Effector memory CD4-positive, alpha-beta T cell (primary cell): ENCODE measurements at places on chromosomes 3 and 15.

GRCh38 chr3:10753964-10754363, 62.1 kb upstream of the SLC6A11 start:
- no peak for DNase-seq

- DNase-seq, result no peak
Observed at GRCh38 chr3:69386556-69387385, 883 bp upstream of the FRMD4B start.

DNA sequence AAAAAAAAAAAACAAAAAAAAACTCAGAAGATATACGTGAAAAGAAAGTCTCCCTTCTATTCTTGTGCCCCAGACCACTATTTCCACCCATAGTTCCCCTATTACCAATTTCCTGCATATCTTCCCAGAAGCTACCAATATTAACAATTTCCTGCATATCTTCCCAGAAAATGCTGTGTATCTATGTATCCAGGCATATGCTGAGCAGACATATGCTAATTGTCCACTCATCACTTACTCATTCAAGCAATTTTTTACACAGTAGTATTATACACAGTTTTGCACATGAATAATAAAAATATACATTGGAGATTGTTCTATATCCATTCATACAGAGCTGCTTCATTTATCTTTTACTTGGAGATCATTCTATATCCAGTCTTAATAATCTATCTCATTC, 12.6 kb upstream of the SLMAP start:
- DNase-seq, result no peak

DNA sequence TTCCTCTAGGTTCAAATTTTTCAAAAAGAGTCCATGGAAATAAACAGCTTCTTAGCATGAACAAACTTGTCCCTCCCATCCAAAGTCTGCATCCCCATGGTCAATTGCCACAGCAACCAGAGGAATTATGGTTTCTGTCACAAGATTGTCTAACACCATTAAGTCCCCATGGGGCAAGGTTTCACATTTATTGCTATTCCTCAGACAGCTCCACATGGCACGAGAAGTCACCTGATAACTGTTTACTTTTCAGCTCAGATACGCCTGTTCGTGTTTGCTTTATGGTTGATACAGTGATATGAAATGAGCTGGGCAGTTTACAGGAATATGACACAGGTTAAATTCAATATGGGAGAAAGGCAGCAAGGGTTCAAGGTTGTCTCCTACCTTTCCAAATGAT, 37.9 kb upstream of the MUC13 start:
- DNase-seq, result no peak

DNA sequence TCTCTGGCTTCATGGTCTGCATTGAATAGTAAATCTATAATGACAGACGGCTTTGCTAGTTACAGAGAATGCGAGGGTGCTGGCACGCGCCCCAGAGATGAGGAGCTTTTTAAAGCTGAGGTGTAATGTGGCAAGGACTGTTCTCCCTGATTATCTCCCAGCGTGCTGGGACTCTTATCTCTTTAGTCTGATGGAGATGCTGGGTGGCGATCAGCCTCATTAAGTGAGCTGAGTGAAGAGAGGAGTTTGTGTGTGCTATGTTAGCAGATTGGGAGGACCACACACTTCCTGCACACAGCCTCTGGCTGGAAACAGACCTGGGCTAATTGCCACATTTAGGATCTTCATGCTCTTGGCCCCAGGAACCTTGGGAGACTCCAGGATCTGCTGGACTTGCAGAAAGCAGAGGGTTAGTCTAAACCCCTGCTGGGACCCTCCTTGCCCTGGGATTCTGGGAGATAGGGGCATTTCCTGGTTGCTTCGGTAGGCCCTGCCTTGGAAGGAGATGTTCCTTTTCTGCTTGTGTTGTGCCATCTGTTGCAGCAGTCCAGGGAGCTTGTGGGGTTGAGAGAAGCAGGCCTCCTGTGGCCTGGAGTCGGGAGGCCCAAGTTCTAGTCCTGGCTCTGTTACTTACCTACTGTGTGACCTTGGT, 15.0 kb downstream of the PDIA5 start:
- no peak for DNase-seq

GRCh38 chr15:65091946-65092770, 15.6 kb downstream of the KBTBD13 start:
- DNase-seq, result no peak

DNA sequence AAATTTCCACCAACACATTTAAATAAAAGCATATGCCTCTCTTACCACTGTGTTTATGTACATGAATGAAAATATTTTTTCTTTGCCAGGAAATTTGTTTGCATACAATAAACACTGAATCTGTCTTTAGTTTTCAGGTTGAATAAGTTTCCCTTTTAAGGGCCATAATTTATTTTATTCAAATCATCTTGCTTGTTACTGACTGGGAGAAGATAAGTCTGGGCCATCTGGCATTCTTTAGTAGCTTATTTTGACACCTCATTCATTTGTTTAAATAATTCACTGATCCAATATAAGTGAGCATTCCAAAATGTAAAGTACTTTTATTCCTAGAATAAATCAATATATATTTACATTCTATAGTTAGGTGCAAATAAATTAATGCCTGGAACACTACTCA, 1001.3 kb downstream of the PLOD2 start:
- no peak for DNase-seq

DNA sequence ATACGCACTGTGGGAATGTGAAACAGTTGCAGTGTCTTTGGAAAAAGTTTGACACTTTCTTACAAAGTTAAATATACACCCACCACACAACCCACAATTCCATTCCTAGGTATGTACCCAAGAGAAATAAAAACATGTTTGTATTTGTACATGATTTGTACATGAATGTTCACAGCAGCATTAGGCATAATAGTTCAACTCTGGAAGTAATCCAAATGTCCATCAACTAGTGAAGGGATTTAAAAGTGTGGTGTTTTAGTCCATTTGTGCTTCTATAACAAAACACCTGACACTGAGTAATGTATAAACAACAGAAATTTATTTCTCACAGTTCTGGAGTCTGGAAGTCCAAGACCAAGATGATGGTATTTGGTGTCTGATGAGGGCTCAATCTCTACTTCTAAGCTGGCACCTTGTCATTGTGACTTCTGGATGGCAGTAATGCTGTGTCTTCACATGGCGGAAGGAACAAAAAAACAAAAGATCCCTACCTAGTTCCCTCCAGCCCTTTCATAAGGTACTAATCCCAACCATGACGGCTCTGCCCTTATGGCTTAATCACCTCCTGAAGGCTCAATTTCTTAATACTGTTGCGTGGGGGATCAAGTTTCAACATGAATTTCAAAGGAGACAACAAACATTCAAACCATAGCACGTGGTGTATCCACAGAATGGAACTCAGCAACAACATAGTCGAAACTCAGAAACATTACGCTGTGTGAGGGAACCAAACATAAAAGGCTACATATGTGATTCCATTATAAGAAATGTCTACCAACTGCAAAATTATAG, 120.5 kb downstream of the AQP9 start:
- no peak for DNase-seq

GRCh38 chr15:74403991-74404563, 29.7 kb downstream of the SEMA7A start:
- DNase-seq, result no peak

DNA sequence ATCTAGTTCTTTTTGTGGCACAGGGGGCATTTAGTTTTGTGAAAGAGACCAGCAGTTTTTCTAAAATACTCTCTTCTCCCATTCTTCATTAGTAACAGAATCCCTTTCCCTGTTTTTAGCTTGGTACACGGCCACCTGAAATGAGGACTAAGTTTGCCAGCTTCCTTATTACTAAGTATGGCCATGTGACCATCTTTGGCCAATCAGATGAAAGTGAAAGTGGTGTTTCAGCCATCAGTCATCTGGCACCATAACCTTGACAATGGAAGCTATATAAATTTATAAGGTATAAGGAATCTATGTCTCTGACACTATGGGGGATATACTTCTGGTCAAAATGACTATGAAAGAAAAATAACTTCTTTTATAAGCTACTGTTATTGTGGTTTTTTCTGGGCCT, 570.4 kb downstream of the AGBL1 start:
- DNase-seq, result no peak

DNA sequence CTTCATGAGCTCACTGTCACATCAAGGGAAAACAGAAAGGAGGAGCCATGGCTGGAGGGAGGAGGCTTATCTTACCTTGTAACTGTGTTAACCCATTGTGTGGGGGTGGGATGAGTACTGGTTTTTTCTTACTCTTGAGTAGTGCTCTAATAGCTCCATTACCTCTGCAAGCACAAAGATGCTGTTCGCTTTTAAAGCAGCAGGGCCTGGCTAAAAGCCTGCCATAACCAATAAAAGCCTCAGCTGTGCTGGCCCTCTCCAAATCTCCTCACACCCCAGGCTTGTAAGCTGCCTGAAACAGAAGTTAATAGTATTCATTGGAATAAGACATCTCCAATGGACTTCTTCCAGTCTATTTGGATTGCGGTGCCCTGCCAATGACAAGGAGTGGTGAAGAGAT, 544.1 kb downstream of the TUSC7 start:
- DNase-seq, result no peak

DNA sequence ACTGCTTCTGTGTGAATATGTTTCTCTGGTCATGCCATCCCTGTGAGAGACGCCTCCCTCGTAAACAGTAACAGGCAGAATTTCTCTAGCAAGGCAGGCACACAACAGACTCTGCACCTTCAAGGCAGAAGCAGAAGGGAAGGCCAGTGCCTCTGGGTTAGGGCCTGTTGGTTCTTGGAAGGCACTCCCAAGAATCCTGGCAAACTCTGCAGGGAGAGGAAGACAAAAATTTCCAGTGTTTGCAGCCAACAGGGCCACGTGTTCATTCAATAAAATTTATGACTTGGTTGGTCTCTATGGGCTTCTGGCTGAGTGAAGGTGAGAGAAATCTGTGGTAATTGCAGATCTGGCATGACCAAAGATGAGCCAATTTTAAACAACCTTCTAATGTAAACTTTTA, 39.3 kb downstream of the NFKBIZ start:
- DNase-seq, result no peak

- no peak for DNase-seq
Observed at GRCh38 chr3:78895528-78895927, 872.3 kb downstream of the ROBO1 start.

- no peak for DNase-seq
Observed at GRCh38 chr3:77421916-77422315, 382.0 kb downstream of the ROBO2 start.

DNA sequence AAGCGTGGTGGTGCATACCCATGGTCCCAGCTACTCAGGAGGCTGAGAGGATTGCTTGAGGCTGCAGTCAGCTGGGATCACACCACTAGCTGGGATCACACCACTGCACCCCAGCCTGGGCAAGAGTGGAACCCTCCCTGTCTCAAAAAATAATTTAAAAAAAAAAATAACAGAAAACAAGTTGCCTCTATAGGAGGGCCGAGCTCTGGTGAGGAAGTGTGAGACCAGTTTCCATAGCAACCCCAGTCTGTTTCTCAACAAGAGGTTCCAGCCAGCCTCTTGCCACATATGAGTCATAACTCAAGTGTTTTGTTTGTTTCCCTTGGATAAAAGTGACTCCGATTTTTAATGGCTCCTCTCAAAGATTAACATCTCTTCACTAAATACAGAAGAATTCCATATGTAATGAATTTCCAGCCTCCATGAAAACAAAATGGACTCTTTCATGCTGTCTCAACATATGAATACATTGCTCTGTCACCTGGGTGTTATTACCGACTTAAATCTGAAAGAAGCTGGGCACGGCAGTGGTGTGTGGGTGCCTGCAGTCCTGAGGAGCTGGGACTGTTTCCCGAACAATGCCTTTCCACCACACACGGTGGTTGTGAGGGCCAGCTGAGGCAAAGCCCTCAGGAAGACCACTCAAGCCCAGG, 19.7 kb downstream of the TMEM43 start:
- DNase-seq, result peak; percentile 71

- peak; percentile 28 for DNase-seq
Observed at GRCh38 chr3:4492208-4493013, 737 bp upstream of the ITPR1 start.

DNA sequence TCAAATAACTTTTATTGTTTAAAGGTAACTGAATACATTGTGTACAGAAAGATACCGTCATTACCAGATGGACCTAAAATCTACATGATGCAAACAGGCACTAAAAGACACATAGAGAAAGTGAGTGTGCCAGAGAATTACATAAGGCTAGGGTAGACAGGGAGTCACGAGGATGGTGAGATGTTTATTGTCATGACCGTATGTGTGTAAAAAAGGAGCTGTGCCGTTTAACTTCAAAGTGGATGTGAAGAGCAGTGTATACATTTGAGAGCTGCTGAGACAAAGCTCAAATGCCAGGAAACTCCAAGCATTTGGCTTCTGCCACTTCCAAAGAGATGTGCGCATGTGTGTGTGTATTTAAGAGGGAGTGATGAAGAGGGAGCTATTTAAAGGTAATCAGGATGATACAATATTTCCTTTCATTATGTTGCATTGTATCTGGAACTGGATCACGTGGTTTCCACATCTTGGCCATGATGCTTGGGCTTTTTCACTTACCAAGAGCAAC, 51.4 kb upstream of the IGF1R start:
- no peak for DNase-seq

DNA sequence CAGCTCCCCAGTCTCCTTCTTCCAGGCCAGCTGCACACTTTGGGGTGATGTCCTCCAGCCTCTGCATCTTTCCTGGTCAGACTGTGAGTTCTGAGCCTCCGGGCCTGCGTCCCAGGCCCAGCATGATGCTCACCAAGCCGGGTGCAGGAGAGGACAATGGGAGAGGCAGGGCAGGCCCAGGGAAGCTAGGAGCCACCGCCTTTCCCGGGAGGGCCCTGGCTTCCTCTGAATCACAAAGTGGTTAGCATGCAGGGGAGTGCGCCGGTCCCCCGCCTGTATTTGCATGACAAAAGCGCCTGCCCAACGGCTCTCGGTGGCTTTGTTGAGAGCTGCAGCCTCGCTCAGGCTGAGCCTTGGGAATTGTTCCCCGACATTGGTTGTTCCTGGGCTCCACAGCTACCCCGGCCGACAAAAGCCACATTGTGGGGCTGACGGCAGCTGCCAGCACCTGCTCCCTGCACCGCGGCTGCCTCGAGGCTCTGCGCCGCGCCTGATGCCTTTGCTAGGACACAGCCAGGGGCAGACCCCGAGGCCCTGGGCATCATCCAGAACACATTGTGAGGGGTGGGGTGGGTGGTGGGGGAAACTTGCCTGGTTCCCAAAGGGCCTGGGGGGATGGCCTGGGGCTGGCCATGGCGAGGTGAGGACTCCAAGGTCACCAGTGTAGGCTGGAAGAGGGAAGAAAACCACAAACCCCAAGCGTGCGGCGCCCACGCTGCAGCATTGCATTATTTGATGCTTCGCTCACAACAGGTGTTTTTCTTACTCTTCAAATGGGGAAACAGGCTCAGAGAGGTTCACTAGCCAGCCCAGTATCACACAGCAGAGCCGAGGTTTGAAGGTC, 20.0 kb upstream of the KLF13 start:
- DNase-seq, result no peak

GRCh38 chr15:94086341-94086740, 145.0 kb upstream of the MCTP2 start:
- DNase-seq, result no peak

- no peak for DNase-seq
Observed at GRCh38 chr3:88758676-88759075, 348.7 kb upstream of the EPHA3 start.

GRCh38 chr15:54017959-54018358, 39.7 kb downstream of the UNC13C start:
- DNase-seq, result no peak
